ENCODE measurements at places on chromosomes 13 and 19. TPM values are rescaled to one million over a fixed set of nuclear protein-coding genes. Genes with fewer than 3 reads are reported as not detected.
A peak's percentile ranks its signal among the peaks of the same experiment; 100 is the strongest.

The SELENOV gene
- not detected for total RNA-seq

The CGB3 gene
- not detected for total RNA-seq

- no peak overlapping the region for H3K27ac ChIP-seq
- H3K36me3 ChIP-seq = no peaks in the 10 kb centered on the region
- no peaks in the 10 kb centered on the region for H3K4me1 ChIP-seq
- H3K4me3 ChIP-seq = no peak overlapping the region
Measured at GRCh38 chr13:93673885-93674284, 447.3 kb downstream of the GPC6 start.

- H3K27me3 ChIP-seq = no peaks in the 10 kb centered on the region
- no peak overlapping the region for H3K4me3 ChIP-seq
- peaks cover 4% of the 10 kb centered on the region for H3K4me1 ChIP-seq
- H3K27ac ChIP-seq = peak overlapping the region; percentile 82
- no peak for DNase-seq
Measured at GRCh38 chr13:49533011-49533410, 37.3 kb downstream of the PHF11 start.

The CCDC194 gene
- total RNA-seq = 2.2 TPM

GRCh38 chr13:45870232-45870631 lies 18.7 kb upstream of the SIAH3 start:
- no peaks in the 10 kb centered on the region for H3K4me1 ChIP-seq
- H3K27me3 ChIP-seq = no peaks in the 10 kb centered on the region
- H3K36me3 ChIP-seq = no peaks in the 10 kb centered on the region
- no peak overlapping the region for H3K27ac ChIP-seq

The CLDND2 gene
- total RNA-seq = 14.9 TPM

GRCh38 chr19:48135411-48135810 lies 24.8 kb upstream of the PLA2G4C start:
- no peaks in the 10 kb centered on the region for H3K4me1 ChIP-seq
- H3K27me3 ChIP-seq = no peaks in the 10 kb centered on the region
- H3K36me3 ChIP-seq = peaks cover 7% of the 10 kb centered on the region
- DNase-seq = no peak

GRCh38 chr13:63327584-63327983 lies 1911.9 kb upstream of the PCDH20 start:
- H3K4me1 ChIP-seq = no peaks in the 10 kb centered on the region
- no peak overlapping the region for H3K4me3 ChIP-seq
- DNase-seq = no peak
- H3K27me3 ChIP-seq = no peaks in the 10 kb centered on the region
- H3K36me3 ChIP-seq = no peaks in the 10 kb centered on the region
